HCT116 (cell line): ENCODE measurements at places on chromosomes 2 and 18. TPM values are rescaled to one million over a fixed set of nuclear protein-coding genes. Genes with fewer than 3 reads are reported as not detected.

The IL37 gene
- not detected for total RNA-seq

The SLC9A4 gene
- 0.07 TPM for total RNA-seq

The ABCG5 gene
- total RNA-seq = not detected

The CIDEA gene
- total RNA-seq = not detected
